ENCODE measurements at places on chromosomes 1 and 21.

DNA sequence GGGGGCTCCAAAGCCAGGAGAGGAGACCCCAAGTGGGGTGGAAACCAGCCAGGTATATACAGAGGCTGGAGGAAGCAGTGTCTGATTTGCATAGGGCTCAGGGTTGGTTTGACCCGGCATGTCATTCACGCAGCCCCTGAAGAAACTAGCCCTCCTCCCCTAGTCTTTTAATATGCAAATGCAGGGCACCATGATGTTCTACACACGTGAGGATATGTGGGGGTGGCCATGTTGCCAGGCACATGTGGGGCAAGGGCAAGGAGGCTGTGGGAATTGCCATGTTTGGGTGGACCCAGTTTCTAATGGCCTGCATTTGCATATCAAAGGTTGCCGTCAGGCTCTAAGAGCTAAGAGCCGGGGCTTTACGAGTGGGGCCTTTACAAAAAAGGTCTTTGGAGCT lies 12.0 kb upstream of the RHOU start:
- H3K4me3 ChIP-seq: no peak overlapping the region
- H3K27me3 ChIP-seq: no peaks in the 10 kb centered on the region
- H3K4me1 ChIP-seq: no peaks in the 10 kb centered on the region
- DNase-seq: no peak

- H3K4me1 ChIP-seq: peaks cover 32% of the 10 kb centered on the region
- H3K4me3 ChIP-seq: no peak overlapping the region
- no peaks in the 10 kb centered on the region for H3K36me3 ChIP-seq
Measured at GRCh38 chr1:205670611-205671430, 9.5 kb downstream of the SLC45A3 start.

- no peaks in the 10 kb centered on the region for H3K4me1 ChIP-seq
- no peak overlapping the region for H3K27ac ChIP-seq
- no peaks in the 10 kb centered on the region for H3K27me3 ChIP-seq
Measured at GRCh38 chr1:17955302-17956285, 152.0 kb upstream of the IGSF21 start.

- H3K4me3 ChIP-seq: peak within 1 kb of the TSS; percentile 92
- DNase-seq: peak; percentile 83
- H3K27me3 ChIP-seq: no peaks in the 10 kb centered on the region
- peak within 1 kb of the TSS; percentile 98 for H3K27ac ChIP-seq
- H3K4me1 ChIP-seq: peaks cover 42% of the 10 kb centered on the region
- no peaks in the 10 kb centered on the region for H3K36me3 ChIP-seq
Measured at GRCh38 chr1:56578963-56579875, at the start of gene PLPP3. Gene PLPP3 (minus strand): TSS chr1:56579563. CDS start chr1:56579016, 547 bp downstream.

DNA sequence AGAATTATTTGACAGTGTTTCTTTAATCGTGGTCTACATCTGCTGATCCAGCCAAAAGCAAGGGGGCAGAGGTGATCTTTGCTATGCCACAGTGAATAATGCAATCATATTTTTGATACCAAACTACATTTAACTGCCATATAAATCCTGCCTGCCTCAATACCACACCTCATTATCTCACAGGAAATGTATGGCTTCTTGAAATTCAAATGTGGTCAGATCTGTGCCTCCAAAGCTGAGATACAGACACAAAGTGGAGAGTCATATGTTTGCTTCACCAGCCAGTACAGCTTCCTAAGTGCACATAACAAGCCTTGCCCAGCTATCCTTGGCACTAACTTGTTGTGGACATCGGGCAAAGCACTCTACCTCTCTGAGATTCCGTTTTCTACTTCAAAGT lies 250.0 kb upstream of the NFIA start:
- no peak overlapping the region for H3K27ac ChIP-seq
- no peak overlapping the region for H3K4me3 ChIP-seq
- H3K36me3 ChIP-seq: no peaks in the 10 kb centered on the region
- peaks cover 15% of the 10 kb centered on the region for H3K4me1 ChIP-seq
- H3K27me3 ChIP-seq: no peaks in the 10 kb centered on the region
- no peak for DNase-seq

GRCh38 chr1:67945733-67946374 lies 104.6 kb downstream of the DIRAS3 start:
- H3K27me3 ChIP-seq: no peaks in the 10 kb centered on the region
- no peaks in the 10 kb centered on the region for H3K36me3 ChIP-seq
- no peak for DNase-seq
- no peak overlapping the region for H3K4me3 ChIP-seq

DNA sequence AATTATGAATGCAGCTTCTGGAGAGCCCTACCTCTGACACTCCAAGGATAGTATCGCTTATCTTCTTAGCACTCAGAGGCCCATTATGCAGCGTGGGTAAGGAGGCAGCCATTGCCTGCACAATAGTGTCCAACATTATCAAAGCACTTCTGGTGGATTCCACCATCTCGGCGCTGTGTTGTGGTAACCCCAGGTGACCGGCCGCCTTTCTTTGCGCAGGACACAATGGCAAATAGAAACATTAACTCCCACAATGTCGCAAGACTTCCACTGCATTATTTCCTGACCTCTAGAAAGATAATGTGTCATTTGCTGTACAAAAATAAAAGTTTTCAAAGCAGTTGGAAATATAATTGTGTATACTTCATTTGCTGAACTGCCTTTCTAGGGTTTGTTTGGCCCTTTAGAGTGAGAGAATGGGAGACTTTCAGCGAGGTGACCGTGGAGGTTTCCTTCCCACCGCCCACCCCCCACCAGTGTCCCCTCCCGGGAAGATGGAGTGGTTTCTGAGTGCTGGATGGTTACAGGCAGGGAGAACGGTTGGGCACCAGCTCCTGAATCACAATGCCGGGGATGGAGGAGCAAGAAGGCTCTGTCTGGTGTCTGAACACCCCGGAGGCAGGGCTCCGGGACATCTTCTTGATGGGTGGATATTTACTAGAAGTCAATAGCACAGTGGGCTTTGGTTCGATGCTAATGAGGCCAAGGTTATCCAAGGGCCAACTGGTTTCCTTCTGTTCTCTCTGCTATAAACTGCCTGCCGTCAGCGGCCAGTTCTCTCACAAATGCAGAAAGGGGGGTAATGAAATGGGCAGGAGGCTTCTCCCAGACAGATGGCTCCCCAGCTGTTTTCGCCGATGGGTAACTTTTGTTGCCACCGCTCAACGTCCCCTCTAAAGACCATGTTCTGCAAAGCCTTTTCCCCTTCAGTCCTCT lies 215.4 kb upstream of the PROX1 start:
- H3K4me1 ChIP-seq: no peaks in the 10 kb centered on the region
- no peak overlapping the region for H3K27ac ChIP-seq
- H3K27me3 ChIP-seq: no peaks in the 10 kb centered on the region
- H3K36me3 ChIP-seq: no peaks in the 10 kb centered on the region
- H3K4me3 ChIP-seq: no peak overlapping the region
- DNase-seq: no peak

DNA sequence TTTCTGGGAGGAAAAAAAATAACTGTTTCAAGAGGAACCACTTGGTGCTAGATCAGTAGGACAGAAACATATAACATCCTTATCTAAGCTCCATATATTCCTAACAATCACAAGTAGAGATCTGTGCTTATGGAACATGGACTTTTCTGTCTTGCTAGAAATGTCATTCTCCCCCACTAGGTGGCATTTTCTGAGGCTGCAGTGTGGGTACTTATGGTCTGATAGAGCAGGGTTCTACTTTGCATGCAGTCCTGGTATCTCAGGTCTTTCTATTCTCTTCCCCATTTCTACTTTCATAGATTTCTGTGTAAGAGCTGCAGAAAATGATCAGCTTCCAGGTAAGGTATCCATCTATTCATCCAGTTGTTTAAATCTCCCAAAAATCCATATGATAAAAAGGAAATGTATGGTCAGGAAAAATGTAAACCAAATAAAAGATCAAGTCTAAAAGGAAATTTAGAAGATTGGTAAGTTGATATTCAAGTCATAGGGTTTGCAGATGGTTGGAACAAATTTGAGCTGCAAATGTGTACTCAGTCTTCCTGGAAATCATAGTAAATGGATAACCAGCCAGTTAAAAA lies 1.5 kb downstream of the ZNF684 start:
- H3K36me3 ChIP-seq: no peaks in the 10 kb centered on the region
- no peak overlapping the region for H3K27ac ChIP-seq
- DNase-seq: no peak
- no peak overlapping the region for H3K4me3 ChIP-seq

DNA sequence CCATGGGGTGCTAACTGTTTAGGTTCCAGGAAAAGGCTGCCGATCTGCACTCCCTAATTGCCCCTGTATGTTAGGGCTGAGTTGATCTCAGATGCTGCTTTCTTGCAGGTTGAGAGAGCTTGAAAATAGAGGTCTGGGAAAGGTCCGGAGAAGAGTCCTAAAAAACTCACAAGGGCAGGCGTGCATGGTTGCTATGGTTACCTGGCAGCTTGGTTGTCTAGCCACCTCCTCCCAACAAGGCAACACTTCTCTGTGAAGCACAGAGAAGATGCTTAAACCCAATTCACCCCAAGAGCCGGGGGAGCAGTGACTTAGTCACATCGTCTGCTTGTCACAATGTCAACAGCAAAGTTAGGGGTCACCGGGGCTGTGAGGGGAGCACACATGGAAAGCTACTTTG lies 31.0 kb upstream of the LRRC52 start:
- no peak overlapping the region for H3K27ac ChIP-seq
- H3K4me1 ChIP-seq: no peaks in the 10 kb centered on the region
- no peaks in the 10 kb centered on the region for H3K27me3 ChIP-seq
- no peak overlapping the region for H3K4me3 ChIP-seq
- no peak for DNase-seq

- no peak overlapping the region for H3K4me3 ChIP-seq
- H3K27ac ChIP-seq: no peak overlapping the region
- no peak for DNase-seq
- no peaks in the 10 kb centered on the region for H3K27me3 ChIP-seq
Measured at GRCh38 chr21:41630249-41630648, 122.3 kb upstream of the TMPRSS2 start.

- DNase-seq: no peak
- no peak overlapping the region for H3K4me3 ChIP-seq
- peaks cover 8% of the 10 kb centered on the region for H3K4me1 ChIP-seq
- H3K27me3 ChIP-seq: no peaks in the 10 kb centered on the region
- no peaks in the 10 kb centered on the region for H3K36me3 ChIP-seq
Measured at GRCh38 chr21:28159396-28159795, 833.3 kb downstream of the LTN1 start.

- no peaks in the 10 kb centered on the region for H3K27me3 ChIP-seq
- H3K4me3 ChIP-seq: no peak overlapping the region
- no peaks in the 10 kb centered on the region for H3K4me1 ChIP-seq
- no peaks in the 10 kb centered on the region for H3K36me3 ChIP-seq
- DNase-seq: no peak
- no peak overlapping the region for H3K27ac ChIP-seq
Measured at GRCh38 chr21:19590044-19590443, 1186.5 kb upstream of the TMPRSS15 start.

GRCh38 chr1:8473891-8474300 lies 156.0 kb downstream of the SLC45A1 start:
- no peaks in the 10 kb centered on the region for H3K27me3 ChIP-seq
- no peak overlapping the region for H3K4me3 ChIP-seq
- no peak overlapping the region for H3K27ac ChIP-seq

DNA sequence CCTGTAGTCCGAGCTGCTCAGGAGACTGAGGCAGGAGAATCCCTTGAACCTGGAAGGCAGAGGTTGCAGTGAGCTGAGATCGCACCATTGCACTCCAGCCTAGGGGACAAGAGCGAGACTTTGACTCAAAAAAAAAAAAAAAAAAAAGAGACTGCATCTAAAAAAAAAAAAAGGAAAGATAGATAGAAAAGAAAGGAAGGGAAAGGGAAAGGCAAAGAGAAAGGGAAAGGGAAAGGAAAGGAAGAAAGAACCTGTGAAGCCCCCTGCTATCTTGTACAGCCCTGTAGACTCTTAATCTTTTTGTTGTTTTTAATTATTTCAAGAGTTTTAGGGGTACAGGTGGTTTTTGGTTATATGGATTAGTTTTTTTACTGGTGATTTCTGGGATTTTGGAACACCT lies 46.0 kb upstream of the MUTYH start:
- H3K36me3 ChIP-seq: no peaks in the 10 kb centered on the region
- no peak overlapping the region for H3K27ac ChIP-seq
- no peak overlapping the region for H3K4me3 ChIP-seq
- no peaks in the 10 kb centered on the region for H3K4me1 ChIP-seq

DNA sequence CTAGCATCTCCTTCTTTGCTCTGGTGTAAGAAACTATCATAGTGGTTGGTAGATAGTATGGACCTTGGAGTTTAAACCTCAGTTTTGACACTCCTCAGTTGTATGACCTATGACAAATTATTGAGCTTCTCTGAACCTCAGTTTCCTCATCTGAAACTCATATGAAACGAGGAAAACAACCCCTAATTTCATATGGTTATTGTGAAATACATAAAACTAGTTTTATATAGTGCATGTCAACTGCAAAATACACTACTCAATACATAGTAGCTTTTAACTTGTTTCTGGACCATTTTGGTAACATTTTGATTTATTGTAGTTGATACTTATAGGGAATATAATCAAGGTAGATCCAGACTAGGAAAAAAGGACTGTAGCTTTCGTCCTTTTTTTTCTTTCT lies 32.9 kb downstream of the CLIC4 start:
- H3K4me1 ChIP-seq: peaks cover 8% of the 10 kb centered on the region
- DNase-seq: no peak
- H3K36me3 ChIP-seq: no peaks in the 10 kb centered on the region
- H3K4me3 ChIP-seq: no peak overlapping the region
- H3K27ac ChIP-seq: no peak overlapping the region
- H3K27me3 ChIP-seq: no peaks in the 10 kb centered on the region

DNA sequence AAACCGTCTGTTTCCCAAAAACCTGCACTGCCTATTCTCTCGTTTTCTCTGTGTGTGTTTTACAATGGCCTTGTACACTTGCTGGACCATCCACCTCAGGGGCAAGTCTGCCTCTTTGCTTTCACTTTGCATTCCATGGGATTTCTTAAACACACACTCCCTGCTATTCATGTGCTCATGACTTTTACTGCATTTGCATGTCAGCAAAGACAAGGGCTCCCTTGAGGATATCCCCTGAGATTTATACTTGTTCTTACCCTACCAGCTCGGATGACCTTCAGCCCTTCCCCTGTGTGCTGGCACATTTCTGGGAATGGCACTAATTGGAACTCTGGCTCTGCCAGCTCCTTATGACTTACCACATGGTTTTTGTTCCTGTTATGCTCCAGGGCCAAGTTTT lies 386.9 kb downstream of the AMY1C start:
- DNase-seq: no peak
- H3K27me3 ChIP-seq: no peaks in the 10 kb centered on the region
- H3K36me3 ChIP-seq: no peaks in the 10 kb centered on the region
- H3K4me3 ChIP-seq: no peak overlapping the region
- H3K27ac ChIP-seq: no peak overlapping the region

DNA sequence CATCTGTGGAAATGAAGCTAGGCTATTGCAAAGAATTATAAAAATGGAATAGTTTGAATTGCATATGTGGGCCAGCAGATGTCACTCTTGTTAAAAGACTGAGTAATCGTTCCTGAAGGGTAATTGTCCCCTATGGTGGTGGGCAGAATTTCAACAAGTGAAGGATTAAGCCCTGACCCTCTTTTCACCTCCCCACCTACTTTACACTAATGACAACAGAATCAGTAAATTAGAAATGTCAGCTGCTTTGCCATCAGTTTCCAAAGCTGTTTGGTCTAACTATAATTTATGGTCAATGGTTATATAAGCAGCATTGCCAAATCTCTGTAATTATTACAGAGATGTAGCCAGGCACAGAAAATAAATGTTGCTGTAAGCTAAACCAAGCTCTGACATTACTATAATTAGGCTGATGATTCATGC lies 898.6 kb downstream of the AMY1C start:
- DNase-seq: no peak

- H3K36me3 ChIP-seq: no peaks in the 10 kb centered on the region
- H3K4me1 ChIP-seq: no peaks in the 10 kb centered on the region
- no peak overlapping the region for H3K4me3 ChIP-seq
- DNase-seq: no peak
- H3K27me3 ChIP-seq: no peaks in the 10 kb centered on the region
Measured at GRCh38 chr1:236945002-236945401, 59.2 kb downstream of the MT1HL1 start.

- no peak overlapping the region for H3K4me3 ChIP-seq
- H3K4me1 ChIP-seq: no peaks in the 10 kb centered on the region
- H3K27me3 ChIP-seq: no peaks in the 10 kb centered on the region
- no peak for DNase-seq
Measured at GRCh38 chr1:2825487-2826189, 24.1 kb upstream of the TTC34 start.

Data from tibial nerve (tissue), 4 donors.